Immature natural killer cell (primary cell): ENCODE measurements at places on chromosomes 1 and 21. TPM values are rescaled to one million over a fixed set of nuclear protein-coding genes. Genes with fewer than 3 reads are reported as not detected.

The KRTAP13-2 gene
- polyA plus RNA-seq: not detected

The S1PR1 gene
- 126 TPM for polyA plus RNA-seq

The FABP3 gene
- not detected for polyA plus RNA-seq

The CYP2J2 gene
- polyA plus RNA-seq: not detected

DNA sequence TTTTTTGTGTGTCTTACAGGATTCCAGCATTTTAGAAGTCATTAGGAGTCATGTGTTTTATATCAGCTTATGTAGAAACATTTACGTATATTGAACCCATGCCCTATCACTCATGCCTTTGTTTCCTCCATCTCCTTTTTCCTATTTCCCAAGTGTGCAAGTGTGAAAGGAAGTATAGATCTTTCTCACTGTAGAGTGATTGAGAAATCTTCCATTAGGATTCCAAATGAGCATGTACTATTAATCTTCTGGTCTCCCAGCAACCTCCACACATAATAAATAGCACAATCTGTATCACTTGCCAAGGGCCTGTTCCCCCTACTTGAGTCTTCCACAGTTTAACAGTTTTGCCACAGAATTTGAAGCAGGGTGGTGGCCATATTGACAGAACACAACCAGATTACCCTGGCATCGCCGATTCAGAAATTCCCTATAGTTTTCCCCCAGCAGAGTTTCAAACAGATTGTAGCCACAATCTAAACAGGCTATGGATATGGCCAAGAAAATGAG is 1052.8 kb downstream of the TTLL7 start:
- H3K36me3 ChIP-seq: no peaks in the 10 kb centered on the region
- no peak overlapping the region for H3K27ac ChIP-seq
- no peaks in the 10 kb centered on the region for H3K4me1 ChIP-seq

DNA sequence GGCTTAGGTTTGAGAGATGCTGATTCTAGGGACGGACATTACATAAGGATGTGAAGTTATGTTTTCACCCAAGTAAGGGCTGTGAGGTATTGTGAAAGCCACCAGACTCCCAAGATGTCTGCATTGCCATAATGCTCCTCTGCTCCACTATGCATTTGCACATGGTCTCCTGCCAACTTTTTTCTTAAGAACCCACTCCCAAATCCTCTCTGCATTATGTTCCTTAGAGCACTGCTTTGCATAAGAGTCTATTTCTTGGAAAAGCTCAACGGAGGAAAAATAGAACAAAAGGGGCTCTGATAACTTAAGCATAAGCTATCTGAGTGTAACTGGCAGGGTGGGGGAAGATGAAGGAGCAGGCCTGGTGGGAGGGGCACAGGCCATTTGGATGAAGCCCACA is 5.0 kb upstream of the CACNA1E start:
- H3K27ac ChIP-seq: no peak overlapping the region
- H3K36me3 ChIP-seq: no peaks in the 10 kb centered on the region
- H3K4me1 ChIP-seq: no peaks in the 10 kb centered on the region
- H3K27me3 ChIP-seq: peaks cover 7% of the 10 kb centered on the region

GRCh38 chr1:89088572-89088971 is 23.6 kb upstream of the GBP1 start:
- H3K4me1 ChIP-seq: no peaks in the 10 kb centered on the region
- DNase-seq: no peak
- no peak overlapping the region for H3K4me3 ChIP-seq
- H3K27ac ChIP-seq: no peak overlapping the region
- no peaks in the 10 kb centered on the region for H3K27me3 ChIP-seq
- H3K36me3 ChIP-seq: no peaks in the 10 kb centered on the region

GRCh38 chr1:162094271-162094670 is 24.8 kb downstream of the NOS1AP start:
- DNase-seq: no peak
- H3K27me3 ChIP-seq: peaks cover 3% of the 10 kb centered on the region
- H3K36me3 ChIP-seq: no peaks in the 10 kb centered on the region
- H3K27ac ChIP-seq: no peak overlapping the region

DNA sequence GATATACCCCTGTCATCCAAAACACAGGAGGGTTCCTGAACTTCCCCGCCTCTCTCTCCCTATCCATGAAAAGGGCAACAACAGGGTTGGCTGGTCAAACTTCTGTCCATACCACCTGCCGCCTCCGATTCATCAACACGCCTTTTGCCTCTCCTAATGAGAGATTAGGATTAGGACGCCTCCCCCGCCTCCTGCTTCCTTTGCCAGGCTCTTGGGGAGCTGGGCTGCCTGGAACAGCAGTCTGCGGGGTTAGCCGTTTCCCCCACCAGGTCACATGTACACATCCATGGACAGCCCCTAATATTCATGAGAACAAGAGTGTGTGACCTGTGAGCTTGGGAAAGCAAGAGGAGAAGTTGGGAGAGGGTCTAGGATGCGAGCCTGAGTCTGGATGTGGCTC is 2.3 kb upstream of the OPTC start:
- DNase-seq: no peak
- H3K27ac ChIP-seq: no peak overlapping the region
- H3K4me1 ChIP-seq: peaks cover 10% of the 10 kb centered on the region
- H3K36me3 ChIP-seq: no peaks in the 10 kb centered on the region

- DNase-seq: no peak
- no peak overlapping the region for H3K4me3 ChIP-seq
- H3K27ac ChIP-seq: no peak overlapping the region
- peaks cover 21% of the 10 kb centered on the region for H3K4me1 ChIP-seq
- H3K36me3 ChIP-seq: no peaks in the 10 kb centered on the region
Observed at GRCh38 chr1:231632119-231632518, 5.5 kb downstream of the DISC1 start.

DNA sequence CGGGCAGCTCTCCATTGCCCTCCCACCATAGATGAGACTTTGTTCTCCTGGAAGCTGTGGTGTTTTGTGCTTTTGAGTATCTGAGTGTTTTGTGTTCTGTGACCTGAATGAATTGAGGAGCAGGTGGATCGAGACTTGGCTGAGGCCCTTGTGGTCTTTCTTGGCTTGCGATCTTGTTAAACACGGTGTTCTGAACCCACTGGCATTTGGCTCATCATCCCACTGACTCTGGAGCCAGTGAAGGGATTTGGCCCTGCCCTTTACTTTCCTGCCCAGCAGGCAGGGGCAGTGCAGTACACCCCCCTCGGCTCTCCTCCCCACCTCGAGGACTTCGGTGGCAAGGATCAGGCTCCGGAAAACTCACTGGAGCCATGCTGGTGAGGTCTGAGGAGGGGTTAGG is 30.6 kb downstream of the PKNOX1 start:
- H3K4me1 ChIP-seq: peaks cover 6% of the 10 kb centered on the region
- peaks cover 2% of the 10 kb centered on the region for H3K27me3 ChIP-seq
- peaks cover 14% of the 10 kb centered on the region for H3K36me3 ChIP-seq
- no peak overlapping the region for H3K4me3 ChIP-seq
- peak overlapping the region; percentile 46 for H3K27ac ChIP-seq

- no peak for DNase-seq
- peaks cover 1% of the 10 kb centered on the region for H3K27me3 ChIP-seq
- H3K36me3 ChIP-seq: peaks cover 5% of the 10 kb centered on the region
- H3K4me3 ChIP-seq: no peak overlapping the region
Observed at GRCh38 chr1:41621791-41622190, 137.3 kb upstream of the EDN2 start.

DNA sequence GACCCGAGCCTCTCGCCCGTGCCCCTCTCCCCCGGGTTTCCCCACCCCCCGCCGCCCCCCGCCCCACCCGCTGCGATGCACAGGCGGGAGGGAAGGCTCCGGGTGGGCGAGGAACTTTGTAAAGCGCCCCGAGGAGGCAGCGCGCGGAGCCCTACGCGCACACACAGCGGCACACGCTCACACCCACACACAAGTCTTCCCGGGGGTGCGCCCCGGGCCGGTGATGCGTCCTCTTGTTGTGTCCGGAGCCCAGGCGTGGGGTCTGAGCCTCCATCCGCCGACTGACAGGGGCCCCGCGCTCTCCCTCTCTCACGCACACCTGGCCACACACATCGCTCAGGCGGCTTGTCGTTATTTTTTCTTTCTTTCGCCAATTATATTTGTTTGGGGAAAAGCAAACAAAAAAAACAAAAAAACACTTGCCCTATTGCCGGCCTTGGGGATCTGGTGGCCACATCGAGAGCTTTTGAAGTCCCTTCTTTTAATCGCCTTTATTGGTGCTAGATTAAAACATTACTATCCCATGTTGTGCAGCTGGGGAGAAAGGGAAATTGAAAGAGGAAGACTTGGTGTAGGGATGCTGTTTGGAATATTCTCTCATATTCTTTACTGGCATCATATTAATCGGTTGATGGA is 770 bp downstream of the NTNG1 start:
- H3K27me3 ChIP-seq: peaks cover 35% of the 10 kb centered on the region
- H3K27ac ChIP-seq: no peak overlapping the region
- H3K4me1 ChIP-seq: peaks cover 13% of the 10 kb centered on the region
- DNase-seq: no peak
- H3K36me3 ChIP-seq: peaks cover 4% of the 10 kb centered on the region

- peaks cover 32% of the 10 kb centered on the region for H3K36me3 ChIP-seq
- DNase-seq: no peak
- no peak overlapping the region for H3K4me3 ChIP-seq
- no peak overlapping the region for H3K27ac ChIP-seq
- no peaks in the 10 kb centered on the region for H3K4me1 ChIP-seq
Observed at GRCh38 chr1:225794954-225795353, 15.0 kb upstream of the EPHX1 start.

DNA sequence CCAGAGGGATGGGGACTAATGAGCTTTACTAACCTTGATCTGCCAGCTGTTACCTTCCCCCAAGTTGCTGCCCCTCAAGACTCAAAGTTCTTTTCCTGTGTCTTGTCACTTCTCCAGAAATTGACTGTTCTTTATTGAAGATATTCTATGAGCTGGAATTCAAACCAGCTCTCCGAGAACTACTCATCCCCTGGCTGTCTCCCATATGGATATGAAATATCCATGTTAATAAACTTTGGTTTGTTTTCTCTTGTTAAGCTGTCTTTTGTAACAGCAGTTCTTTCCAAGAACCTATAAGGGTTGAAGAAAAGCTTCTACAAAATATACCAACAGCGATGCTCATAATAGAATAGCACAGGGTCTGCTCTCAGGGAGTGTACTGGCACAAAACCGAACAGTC is 77.0 kb downstream of the CAMK2N1 start:
- H3K27ac ChIP-seq: no peak overlapping the region
- H3K4me3 ChIP-seq: no peak overlapping the region
- no peak for DNase-seq
- H3K36me3 ChIP-seq: no peaks in the 10 kb centered on the region
- no peaks in the 10 kb centered on the region for H3K4me1 ChIP-seq

- DNase-seq: no peak
- peak overlapping the region; percentile 65 for H3K27ac ChIP-seq
- peaks cover 31% of the 10 kb centered on the region for H3K4me1 ChIP-seq
- H3K4me3 ChIP-seq: no peak overlapping the region
- H3K36me3 ChIP-seq: no peaks in the 10 kb centered on the region
- H3K27me3 ChIP-seq: peaks cover 3% of the 10 kb centered on the region
Observed at GRCh38 chr1:53295295-53295694, 32.6 kb downstream of the LRP8 start.

DNA sequence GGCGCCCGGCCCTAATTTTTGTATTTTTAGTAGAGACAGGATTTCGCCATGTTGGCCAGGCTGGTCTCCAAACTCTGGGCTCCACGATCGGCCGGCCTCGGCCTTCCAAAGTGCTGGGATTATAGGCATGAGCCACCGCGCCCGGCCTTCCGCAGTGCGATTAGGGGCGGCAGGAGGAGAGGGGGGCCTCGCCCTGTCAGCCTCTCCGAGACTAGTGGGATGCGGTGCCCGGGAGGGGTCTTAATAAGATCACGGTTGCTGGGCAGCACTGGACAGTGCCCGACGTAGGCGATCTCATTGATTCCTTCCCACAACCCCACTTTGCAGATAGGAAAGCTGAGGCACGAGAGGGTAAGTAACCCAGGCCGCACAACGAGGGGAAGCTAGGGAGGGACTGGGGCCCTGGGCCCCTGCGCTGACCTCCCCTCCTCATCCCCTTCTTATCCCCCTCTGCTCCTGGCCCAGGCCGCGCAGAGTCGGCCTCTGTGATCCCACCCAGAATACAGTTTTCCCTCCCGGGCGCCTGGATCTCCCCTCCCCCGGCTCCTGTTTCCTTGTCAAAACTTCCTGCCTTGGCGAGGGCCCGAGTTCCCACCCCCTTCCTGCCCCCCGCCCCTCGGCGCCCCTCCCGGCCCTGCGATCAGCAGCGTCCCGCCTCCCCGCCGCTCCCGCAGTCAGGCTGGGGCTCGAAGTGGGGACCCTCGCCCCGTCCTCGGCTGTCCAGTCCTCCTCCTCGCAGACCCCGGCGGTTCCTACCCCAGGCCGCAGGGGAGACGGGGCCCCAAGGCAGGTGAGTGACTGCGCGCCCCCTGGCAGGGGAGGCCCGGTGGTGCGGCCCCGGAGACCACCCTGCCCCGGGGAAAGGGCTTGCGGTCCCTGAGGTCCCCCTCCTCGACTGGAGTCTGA is at the start of gene PEAR1:
Gene PEAR1 (plus strand): TSS at position 671 of the 906 bp plus-strand sequence. CDS start 10,209 bp downstream, outside the sequence.
- H3K27me3 ChIP-seq: peaks cover 13% of the 10 kb centered on the region
- H3K4me3 ChIP-seq: peak within 1 kb of the TSS; percentile 75
- no peak within 1 kb of the TSS for H3K27ac ChIP-seq
- no peaks in the 10 kb centered on the region for H3K36me3 ChIP-seq
- no peak for DNase-seq

- no peak overlapping the region for H3K4me3 ChIP-seq
- no peak for DNase-seq
- peaks cover 9% of the 10 kb centered on the region for H3K4me1 ChIP-seq
- no peaks in the 10 kb centered on the region for H3K27me3 ChIP-seq
Observed at GRCh38 chr1:53026254-53026653, 35.8 kb upstream of the PODN start.

DNA sequence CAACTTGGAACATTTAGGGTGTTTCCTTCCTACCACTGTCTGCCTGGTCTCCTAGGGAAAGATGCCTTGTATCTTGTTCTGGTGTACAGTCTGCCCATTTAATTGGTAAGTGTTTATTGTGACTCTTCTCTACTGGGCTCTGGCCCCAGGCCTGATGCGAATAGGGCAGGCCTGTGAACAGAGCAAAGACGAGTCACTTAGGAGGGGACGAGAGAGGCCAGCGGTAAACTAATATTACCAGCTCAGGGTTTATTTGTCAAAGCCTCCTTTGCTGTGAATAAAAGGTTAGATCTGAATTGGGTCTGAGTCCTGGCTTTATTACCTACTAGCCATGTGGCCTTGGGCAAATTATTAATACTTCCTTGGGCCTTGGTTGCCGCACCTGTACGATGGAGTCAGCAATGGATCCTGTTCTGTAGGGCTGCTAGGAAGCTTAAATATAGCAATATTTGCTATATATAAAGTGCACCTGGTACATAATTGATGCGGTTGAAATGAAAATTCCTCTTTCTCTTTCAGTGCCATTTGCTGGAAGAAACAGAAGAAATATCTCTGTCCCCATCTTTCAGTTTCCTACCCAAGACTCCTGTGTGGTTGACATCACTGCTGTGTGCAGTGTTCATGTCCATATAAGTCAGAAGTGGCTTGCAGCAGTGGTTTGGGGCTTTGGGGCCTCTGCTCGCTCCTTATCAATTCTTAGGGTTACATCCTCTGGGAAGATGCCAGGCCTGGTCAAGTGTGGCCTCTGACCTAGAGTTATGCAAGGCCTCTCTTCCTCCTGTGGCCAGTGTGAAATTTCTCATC is 32.4 kb downstream of the MAPKAPK2 start:
- H3K36me3 ChIP-seq: no peaks in the 10 kb centered on the region
- no peak for DNase-seq
- H3K27me3 ChIP-seq: peaks cover 16% of the 10 kb centered on the region
- H3K27ac ChIP-seq: peak overlapping the region; percentile 95
- peak overlapping the region; percentile 82 for H3K4me3 ChIP-seq
- H3K4me1 ChIP-seq: peaks cover 92% of the 10 kb centered on the region

- H3K27me3 ChIP-seq: no peaks in the 10 kb centered on the region
- no peaks in the 10 kb centered on the region for H3K4me1 ChIP-seq
Observed at GRCh38 chr1:106502659-106503058, 553.8 kb upstream of the PRMT6 start.

GRCh38 chr1:48794816-48795215 is 18.1 kb upstream of the BEND5 start:
- no peaks in the 10 kb centered on the region for H3K4me1 ChIP-seq
- H3K4me3 ChIP-seq: no peak overlapping the region
- no peaks in the 10 kb centered on the region for H3K27me3 ChIP-seq
- DNase-seq: no peak
- no peak overlapping the region for H3K27ac ChIP-seq
- no peaks in the 10 kb centered on the region for H3K36me3 ChIP-seq
